ENCODE measurements at places on chromosomes 6 and 20.

DNA sequence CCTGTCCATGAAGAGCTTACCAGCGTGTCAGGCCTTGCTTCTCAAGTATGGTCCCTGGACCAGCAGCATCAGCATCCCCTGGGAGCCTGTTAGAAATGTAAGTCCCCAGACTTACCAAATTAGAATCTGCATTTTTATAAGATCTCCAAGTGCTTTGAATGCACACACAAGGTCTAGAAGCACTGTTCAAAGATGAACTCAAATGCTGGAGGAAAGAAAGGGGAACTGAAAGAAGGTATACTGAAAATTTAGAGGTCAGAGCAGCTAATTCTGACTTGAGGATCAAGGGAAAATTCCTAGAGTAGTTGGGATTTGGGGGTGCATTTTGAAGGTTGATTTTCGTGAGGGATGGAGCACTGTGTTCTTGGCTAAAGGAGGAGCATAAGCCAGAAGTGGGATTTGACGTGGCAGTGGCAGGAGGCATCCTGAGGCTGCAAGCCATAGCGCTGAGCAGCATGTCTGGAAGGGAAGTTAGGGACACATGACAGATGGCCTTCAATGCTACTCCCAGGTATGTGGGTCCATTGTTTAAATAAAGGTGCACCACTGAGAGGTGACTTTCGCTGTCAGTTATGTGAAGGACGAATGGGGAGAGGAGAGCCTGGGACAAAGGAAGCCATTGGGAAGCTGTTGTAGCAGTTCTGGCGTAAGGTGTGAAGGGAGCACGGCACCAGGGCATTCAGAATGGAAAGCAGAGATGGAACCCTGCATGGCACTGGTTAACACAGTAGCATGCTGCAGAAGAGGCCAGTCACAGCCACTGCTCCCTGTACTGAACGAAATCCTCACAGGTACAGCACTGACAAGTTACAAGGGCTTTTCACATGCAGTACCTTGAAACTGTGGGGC is 36.2 kb downstream of the ARMC2 start:
- no peak for DNase-seq

DNA sequence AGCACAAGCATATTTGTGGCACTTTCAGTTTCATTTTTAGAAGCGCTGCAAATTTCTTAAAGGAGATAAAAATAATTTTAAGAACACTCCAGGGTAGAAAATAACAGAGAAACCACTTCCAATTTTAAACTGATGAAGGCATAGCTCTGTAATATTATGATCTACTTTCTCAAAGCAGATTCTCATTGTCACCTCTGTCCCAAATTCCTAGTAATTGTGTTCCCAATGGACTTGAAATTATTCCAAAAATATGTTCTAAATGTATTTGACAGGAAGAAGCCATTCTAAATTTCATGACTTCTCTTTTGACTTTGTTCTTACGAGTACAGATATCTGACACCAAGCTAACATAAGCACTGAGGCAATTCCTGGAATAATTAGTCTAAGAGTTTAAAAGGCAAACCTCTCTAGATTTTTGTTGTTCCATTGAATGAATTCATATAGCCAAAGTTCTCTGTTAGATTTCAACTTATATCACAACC is 140.2 kb upstream of the CARMIL1 start:
- DNase-seq, result no peak

- no peak for DNase-seq
These were observed 981.5 kb upstream of the ADGRB3 start for GRCh38 chr6:67653561-67653960.

GRCh38 chr6:149483334-149483725 is 1.5 kb downstream of the ZC3H12D start:
- no peak for DNase-seq

DNA sequence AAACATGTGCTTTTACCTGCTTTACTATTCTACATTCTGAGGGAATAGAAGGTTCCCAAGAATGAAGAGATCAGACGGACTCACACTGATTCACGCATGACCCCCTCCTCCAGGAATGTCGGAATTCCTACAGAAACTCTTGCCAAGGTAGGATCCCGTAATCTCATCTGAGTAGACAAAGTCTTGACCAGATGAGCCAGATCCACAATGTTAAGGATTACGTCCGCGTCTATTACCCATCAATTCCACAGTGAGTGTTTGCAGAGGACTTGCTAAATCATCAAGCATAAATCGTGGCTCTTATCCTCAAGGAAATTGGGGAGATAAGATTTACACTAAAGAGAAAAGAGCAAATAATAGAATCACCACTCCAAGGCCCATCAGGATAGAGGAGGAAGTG is 245.9 kb upstream of the FOXQ1 start:
- no peak for DNase-seq

DNA sequence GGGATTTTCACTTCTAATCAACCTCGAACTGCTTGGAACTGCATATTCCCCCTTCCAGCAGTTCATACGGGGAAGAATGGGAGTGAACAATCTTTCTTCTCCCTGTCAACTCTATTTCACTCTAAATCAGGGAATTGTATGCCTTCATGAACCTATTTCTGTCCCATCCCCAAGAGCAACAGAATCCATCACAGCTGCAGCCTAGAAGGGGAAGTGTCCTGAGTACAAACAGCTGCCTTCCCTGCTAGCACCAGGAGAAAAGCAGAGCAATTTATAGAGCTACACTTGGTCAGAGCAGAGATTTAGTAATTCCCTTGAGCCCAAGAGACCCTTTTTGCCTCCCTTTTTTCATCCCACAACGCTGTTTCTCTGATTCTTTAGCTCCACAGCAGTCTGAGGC is 208.4 kb downstream of the ADGRG6 start:
- no peak for DNase-seq

DNA sequence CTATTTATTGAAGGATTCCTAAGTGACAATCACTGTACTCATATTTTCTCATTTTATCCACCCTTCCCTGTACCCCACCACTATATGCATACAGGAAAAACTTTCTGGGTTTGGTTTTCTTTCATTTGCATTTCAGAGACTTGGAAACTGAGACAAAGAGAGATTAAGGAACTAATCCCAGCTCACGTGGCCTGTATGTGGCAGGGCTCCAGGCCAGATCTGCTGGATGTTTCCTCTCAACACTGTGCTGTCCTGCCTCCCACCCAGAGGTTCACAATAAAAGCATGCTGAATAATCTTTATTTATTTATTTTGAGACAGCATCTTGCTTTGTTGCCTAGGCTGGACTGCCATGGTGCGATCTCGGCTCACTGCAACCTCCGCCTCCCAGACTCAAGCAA is 50.2 kb downstream of the CEP162 start:
- DNase-seq, result no peak

- no peak for DNase-seq
These were observed 46.1 kb upstream of the GFRAL start for GRCh38 chr6:55281215-55281614.

DNA sequence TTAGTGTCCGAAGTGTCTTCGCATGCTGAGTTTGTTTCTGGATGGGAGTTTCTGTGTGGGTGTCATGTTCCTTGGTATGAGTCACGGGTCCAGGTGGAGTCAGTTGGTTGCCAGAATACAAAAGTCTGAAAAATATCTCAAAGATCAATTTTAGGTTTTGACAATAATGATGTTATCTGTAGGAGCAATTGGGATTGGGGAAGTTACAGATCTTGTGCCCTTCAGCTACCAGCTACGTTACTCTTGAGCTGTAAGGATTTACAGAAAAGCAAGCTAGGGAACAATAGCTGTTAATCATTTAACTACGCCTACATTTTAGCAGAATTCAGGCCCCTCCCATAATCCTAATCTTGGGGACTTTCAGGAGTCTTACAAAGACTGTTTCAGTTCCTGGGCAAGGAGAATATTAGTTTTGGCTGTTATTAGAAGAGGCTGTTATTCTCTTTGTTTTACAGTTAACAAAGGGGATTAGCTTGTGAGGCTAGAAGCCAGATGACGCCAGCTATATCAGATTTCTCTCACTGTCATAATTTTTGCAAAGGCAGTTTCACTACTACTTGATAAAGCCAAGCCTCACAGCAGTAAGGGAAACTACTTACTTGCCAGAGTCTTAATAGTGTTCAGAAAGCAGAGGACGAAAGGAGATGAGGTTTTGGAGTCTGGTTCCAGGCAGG is 15.4 kb upstream of the SLC22A16 start:
- DNase-seq, result no peak

DNA sequence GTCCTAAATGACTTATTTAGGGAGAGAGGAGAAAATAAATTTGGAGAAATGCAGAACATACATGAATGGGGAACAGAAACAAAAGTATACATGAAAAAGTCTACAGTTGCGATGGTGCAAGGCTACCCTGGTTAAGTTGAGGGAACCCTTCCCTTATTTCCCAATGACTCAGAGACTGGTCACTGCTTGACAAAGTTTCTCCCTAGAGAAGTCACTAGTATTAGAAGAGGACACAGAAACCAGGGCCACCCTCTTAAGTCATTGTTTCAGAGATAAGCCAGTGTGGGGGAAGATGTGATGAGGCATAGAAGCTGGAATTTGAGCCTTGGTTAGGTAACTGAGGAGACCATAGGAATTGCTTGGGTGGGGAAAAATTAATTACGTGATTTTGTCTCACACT is 24.4 kb upstream of the EDN1 start:
- peak; percentile 70 for DNase-seq

DNA sequence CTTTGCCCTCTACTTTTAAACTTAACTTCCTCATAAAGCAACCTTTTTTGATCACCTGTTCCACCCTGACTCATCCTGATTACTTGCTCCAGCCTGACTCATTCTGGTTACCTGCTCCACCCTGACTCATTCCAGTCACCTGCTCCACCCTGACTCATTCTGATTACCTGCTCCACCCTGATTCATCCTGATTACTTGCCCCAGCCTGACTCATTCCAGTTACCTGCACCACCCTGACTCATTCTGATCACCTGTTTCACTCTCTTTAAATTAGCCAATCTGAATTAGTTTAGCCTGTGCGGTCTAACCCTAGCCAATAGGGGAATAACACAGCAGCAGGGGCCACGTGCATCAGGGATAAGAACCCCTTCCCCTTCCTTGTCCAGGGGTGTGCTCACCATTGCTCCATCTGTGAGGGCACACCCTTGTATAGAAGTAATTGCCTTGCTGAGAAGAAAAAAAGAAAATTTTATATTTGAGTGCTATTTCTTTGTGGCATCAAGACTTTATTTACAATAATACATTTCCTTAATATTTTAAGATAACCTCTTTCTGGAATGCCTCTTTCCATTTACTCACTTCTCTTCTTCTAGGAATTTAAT is 17.9 kb downstream of the HLA-G start:
- DNase-seq, result peak; percentile 64

DNA sequence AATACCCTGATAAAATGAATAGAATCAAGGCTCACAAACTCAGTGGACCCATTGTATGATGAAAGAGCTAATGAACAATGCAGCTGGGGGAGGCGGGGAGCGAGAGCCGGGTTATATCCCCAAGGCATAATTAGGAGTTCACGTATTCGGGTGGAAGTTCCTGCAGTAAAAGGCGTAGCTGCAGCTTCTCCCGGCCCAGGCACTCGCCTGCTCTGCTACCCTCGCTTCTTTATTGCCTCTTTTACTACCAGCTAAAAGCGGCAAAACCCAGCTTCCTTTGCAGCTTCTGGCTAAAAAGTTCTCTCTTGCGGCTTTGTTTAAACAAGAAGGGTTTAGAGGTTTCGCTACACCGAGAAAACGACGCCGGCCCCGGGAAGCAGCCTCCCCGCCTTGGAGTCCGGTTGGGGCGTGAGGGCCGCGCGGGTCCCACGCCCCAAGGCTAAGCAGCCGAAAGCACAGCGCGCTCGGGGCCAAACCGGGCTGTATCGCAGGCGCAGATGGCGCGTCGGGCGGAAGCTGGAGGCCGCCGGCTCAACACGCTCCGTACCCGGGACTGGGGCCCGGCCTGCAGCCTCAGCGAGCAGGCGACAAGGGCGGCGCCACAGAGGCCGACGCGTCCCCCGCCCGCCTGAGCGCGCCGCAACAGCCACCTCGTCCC is 1.6 kb downstream of the ZBTB2 start:
- peak; percentile 49 for DNase-seq

DNA sequence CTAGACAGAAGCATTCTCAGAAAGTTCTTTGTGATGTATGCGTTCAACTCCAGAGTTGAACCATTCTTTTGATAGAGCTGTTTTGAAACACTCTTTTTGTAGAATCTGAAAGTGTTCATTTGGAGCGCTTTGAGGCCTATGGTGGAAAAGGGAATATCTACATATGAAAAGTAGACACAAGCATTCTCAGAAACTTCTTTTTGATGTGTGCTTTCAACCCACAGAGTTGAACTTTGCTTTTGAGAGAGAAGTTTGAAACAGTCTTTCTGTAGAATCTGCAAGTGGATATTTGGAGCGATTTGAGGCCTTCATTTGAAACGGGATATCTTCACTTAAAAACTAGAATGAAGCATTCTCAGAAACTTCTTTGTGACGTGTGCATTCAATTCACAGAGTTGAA is 582.6 kb upstream of the ZNF337 start:
- no peak for DNase-seq

DNA sequence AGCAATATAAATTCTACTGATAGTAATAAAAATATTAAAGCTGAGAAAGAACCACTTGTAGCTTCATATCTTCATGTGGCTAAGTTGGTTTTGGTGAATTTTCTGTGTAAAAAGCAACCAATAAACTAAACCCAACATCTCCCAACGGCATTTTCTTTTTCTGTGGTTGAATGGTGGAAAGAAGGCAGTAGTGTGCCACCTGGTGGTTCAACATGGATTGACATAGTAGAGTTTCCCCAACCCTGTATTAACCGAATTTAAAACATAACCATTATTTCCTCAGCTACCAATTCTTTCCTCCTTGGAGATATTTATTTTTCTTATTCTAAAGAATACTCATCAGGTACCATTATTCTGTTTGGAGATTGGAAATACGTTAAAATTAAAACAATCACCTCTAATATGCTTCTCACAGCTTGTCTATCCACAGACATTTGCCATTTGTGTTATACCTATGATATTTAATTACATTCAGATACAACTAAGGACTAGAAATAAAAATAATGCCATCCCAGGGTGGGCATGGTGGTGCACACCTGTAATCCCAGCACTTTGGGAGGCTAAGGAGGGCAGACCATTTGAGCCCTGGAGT is 117.1 kb upstream of the EEF1E1 start:
- DNase-seq, result peak; percentile 52

GRCh38 chr6:14440940-14441781 is 323.6 kb downstream of the CD83 start:
- DNase-seq, result no peak

DNA sequence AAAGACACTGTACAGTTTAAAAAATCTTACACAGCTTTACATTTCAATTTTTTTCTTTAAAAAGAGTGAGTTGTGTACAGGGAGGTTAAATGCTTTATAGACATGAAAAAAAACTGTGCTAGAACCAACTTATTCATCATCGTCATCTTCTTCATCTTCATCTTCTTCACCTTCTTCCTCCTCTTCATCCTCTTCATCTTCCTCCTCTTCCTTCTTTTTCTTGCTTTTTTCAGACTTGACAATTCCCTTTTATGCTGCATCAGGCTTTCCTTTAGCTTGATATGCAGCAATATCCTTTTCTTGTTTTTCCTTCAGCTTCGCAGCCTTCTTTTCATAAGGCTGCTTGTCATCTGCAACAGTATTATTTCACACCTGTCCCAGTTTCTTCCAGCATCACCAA is 34.3 kb upstream of the TMEM30A start:
- DNase-seq, result no peak

DNA sequence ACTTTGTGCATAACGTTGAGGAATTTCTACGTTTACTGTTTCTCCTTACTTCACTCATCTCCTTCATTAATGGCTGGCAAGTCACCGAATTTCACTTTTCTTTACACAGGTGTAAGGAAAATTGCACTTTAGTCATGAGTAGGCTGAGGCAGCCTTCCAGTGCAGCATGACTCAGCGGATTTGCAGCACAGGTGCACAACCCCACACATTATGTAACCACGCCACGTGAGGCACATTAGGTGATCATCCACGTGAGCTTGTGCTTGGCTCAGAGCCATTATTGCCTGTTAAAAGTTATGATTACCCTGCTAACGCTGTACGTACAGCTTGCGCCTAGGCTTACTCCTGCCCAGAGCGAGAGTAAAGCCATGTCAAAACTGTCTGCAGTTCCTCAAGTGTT is 158.8 kb downstream of the NKAIN2 start:
- DNase-seq, result peak; percentile 1
